T-helper 17 cell (primary cell): ENCODE measurements at places on chromosomes 5 and 9. TPM values are rescaled to one million over a fixed set of nuclear protein-coding genes. Genes with fewer than 3 reads are reported as not detected.
A peak's percentile ranks its signal among the peaks of the same experiment; 100 is the strongest.

DNA sequence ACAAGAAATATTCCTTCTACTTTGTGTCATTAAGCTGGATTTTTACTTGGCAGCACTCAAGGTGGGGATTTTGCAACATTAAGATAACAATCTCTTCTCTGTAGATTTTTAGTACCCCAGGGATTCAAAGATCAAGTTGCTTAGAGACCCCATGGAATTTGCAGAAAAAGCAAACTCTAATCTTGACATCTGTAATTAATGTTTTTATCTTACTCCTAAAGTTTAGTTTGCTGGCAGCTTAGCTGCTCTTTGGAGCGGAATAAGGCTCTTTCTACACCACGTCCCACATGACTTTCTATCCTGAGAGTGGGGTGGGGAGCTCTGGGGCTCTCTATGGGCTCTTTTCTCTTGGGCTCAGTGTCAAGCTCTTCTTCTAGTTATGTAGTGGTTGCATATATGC lies 21.7 kb upstream of the SPDL1 start:
- H3K27ac ChIP-seq, result no peak overlapping the region
- no peaks in the 10 kb centered on the region for H3K36me3 ChIP-seq
- peaks cover 56% of the 10 kb centered on the region for H3K27me3 ChIP-seq
- H3K4me1 ChIP-seq, result no peaks in the 10 kb centered on the region

GRCh38 chr5:50767588-50767987 lies 101.2 kb downstream of the PARP8 start:
- peak overlapping the region; percentile 56 for H3K27ac ChIP-seq
- peaks cover 35% of the 10 kb centered on the region for H3K4me1 ChIP-seq
- H3K4me3 ChIP-seq, result no peak overlapping the region
- H3K36me3 ChIP-seq, result peaks cover 18% of the 10 kb centered on the region
- no peaks in the 10 kb centered on the region for H3K27me3 ChIP-seq

- no peak for DNase-seq
- H3K27ac ChIP-seq, result no peak overlapping the region
- H3K4me3 ChIP-seq, result no peak overlapping the region
- H3K27me3 ChIP-seq, result peaks cover 28% of the 10 kb centered on the region
- H3K4me1 ChIP-seq, result no peaks in the 10 kb centered on the region
- H3K36me3 ChIP-seq, result no peaks in the 10 kb centered on the region
These were observed 96.6 kb downstream of the DPYSL3 start for GRCh38 chr5:147413266-147413665.

DNA sequence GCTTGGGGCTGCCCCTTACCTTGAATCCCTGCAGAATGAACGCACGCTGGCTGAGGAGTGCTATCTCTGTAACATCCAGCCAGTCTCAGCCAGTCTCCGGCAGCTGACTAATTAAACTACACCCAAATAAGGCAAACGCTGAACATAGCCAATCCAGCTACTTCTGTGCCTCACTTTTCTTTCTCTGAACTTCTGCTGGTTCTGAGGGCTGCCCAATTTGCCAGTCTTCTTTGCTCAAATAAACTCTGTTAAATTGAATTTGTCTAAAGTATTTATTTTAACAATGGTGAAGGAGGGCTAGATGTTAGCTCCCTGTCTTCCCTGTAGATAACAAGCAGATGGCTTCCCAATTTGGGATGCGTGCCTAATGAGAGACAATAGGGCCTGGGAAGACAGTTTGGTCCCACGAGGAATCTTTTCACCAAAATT lies 154.0 kb upstream of the NFIL3 start:
- peaks cover 3% of the 10 kb centered on the region for H3K4me1 ChIP-seq
- H3K4me3 ChIP-seq, result no peak overlapping the region
- no peak overlapping the region for H3K27ac ChIP-seq
- peaks cover 32% of the 10 kb centered on the region for H3K27me3 ChIP-seq
- no peaks in the 10 kb centered on the region for H3K36me3 ChIP-seq

GRCh38 chr5:156149213-156149612 lies 177.8 kb upstream of the SGCD start:
- H3K4me3 ChIP-seq, result no peak overlapping the region
- H3K27ac ChIP-seq, result no peak overlapping the region
- no peak for DNase-seq

GRCh38 chr5:30908356-30908755 lies 285.1 kb upstream of the CDH6 start:
- no peaks in the 10 kb centered on the region for H3K27me3 ChIP-seq
- no peak for DNase-seq
- H3K4me1 ChIP-seq, result no peaks in the 10 kb centered on the region
- no peaks in the 10 kb centered on the region for H3K36me3 ChIP-seq
- H3K27ac ChIP-seq, result no peak overlapping the region
- no peak overlapping the region for H3K4me3 ChIP-seq

The ASPN gene
- total RNA-seq, result not detected
